ENCODE measurements at places on chromosomes 1 and 21. TPM values are rescaled to one million over a fixed set of nuclear protein-coding genes. Genes with fewer than 3 reads are reported as not detected.

The SMPDL3B gene
- total RNA-seq = not detected

The MANEAL gene
- 1.8 TPM for total RNA-seq

The NPPB gene
- not detected for total RNA-seq

The IL20 gene
- total RNA-seq = not detected

The MAP10 gene
- total RNA-seq = 2.9 TPM

The KIAA0319L gene
- total RNA-seq = 30.7 TPM

The GRIK3 gene
- total RNA-seq = 7.1 TPM

The CDKN2C gene
- total RNA-seq = 28.8 TPM

The HAO2 gene
- total RNA-seq = not detected

The FCRL2 gene
- not detected for total RNA-seq

The OR2T29 gene
- total RNA-seq = not detected

The KRTAP21-2 gene
- total RNA-seq = not detected

The KRTAP13-3 gene
- not detected for total RNA-seq

The TSPAN2 gene
- total RNA-seq = 122 TPM

The RRP1B gene
- total RNA-seq = 20.5 TPM

The TFF1 gene
- total RNA-seq = not detected

The TCHH gene
- 0.28 TPM for total RNA-seq

The NRAS gene
- total RNA-seq = 15.5 TPM

The TMCC2 gene
- 6.1 TPM for total RNA-seq

The TTC24 gene
- not detected for total RNA-seq

The KANK4 gene
- 1.8 TPM for total RNA-seq

The KCNN3 gene
- total RNA-seq = 9.4 TPM

The SLC16A4 gene
- total RNA-seq = 6.8 TPM

The OR2L3 gene
- not detected for total RNA-seq

The SELP gene
- total RNA-seq = 4.6 TPM

The RBP7 gene
- 4.2 TPM for total RNA-seq

The PLA2G5 gene
- 45.4 TPM for total RNA-seq

The ESPN gene
- 1.3 TPM for total RNA-seq

The SPRR2A gene
- not detected for total RNA-seq

The FALEC gene
- not detected for total RNA-seq

The EMC1 gene
- 46.5 TPM for total RNA-seq

The CD244 gene
- not detected for total RNA-seq

The RASSF5 gene
- total RNA-seq = 5.3 TPM

The GSTM5 gene
- 3.8 TPM for total RNA-seq

The SH2D5 gene
- total RNA-seq = 0.36 TPM

The FCER1G gene
- total RNA-seq = 61.4 TPM

The LCE1C gene
- not detected for total RNA-seq

The TDRD10 gene
- 3.9 TPM for total RNA-seq

The UMODL1 gene
- not detected for total RNA-seq

The LEFTY2 gene
- total RNA-seq = 1.1 TPM

The CFAP45 gene
- total RNA-seq = 1.8 TPM

The ADAMTSL4 gene
- 36.0 TPM for total RNA-seq

The SPTA1 gene
- 0.14 TPM for total RNA-seq

The AMIGO1 gene
- total RNA-seq = 9.4 TPM

The BEST4 gene
- not detected for total RNA-seq

The NIPAL3 gene
- total RNA-seq = 45.7 TPM

The CLDN17 gene
- total RNA-seq = not detected

The CD84 gene
- 3.9 TPM for total RNA-seq

The PGBD5 gene
- 0.28 TPM for total RNA-seq

The AKR7A3 gene
- total RNA-seq = 0.71 TPM

The DNM3 gene
- 13.3 TPM for total RNA-seq

The EPHA10 gene
- total RNA-seq = 0.83 TPM

The TRIM67 gene
- total RNA-seq = 0.36 TPM

Data from sigmoid colon (tissue), 7 donors.